Fibroblast of lung (primary cell): ENCODE measurements at places on chromosomes 6 and 20.

- H3K36me3 ChIP-seq = no peaks in the 10 kb centered on the region
- H3K27ac ChIP-seq = no peak overlapping the region
- H3K27me3 ChIP-seq = peaks cover 34% of the 10 kb centered on the region
- no peaks in the 10 kb centered on the region for H3K4me1 ChIP-seq
- no peak for DNase-seq
- no peak overlapping the region for H3K4me3 ChIP-seq
Measured at GRCh38 chr6:26613689-26614683, 17.2 kb downstream of the ABT1 start.

GRCh38 chr20:58832457-58832856 is 18.2 kb downstream of the GNAS-AS1 start:
- H3K27me3 ChIP-seq = no peaks in the 10 kb centered on the region
- no peak for DNase-seq
- H3K27ac ChIP-seq = no peak overlapping the region

GRCh38 chr6:32046450-32047083 is 8.4 kb downstream of the CYP21A2 start:
- H3K4me1 ChIP-seq = peaks cover 23% of the 10 kb centered on the region
- DNase-seq = peak; percentile 23
- H3K27ac ChIP-seq = peak overlapping the region; percentile 82
- no peaks in the 10 kb centered on the region for H3K27me3 ChIP-seq
- H3K36me3 ChIP-seq = peaks cover 1% of the 10 kb centered on the region

DNA sequence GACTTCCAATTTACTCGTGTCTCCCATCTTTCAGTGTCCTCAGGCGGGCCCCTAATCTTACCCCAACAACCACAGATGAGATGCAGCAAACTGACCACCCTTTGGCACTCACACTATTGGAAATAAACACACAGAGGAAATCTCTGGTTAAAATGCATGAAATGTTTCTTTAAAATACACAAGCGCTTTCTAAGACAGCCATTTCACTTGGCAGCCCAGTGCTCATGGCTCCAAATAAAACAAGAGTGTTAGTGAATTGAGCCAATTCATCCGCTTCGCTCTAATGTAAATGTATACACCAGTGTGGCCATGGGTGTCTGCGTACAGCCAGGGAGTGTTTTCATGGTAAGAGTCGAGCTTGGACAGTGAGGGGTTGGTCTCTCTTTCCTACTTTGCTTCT is 282.9 kb downstream of the CLIC5 start:
- no peaks in the 10 kb centered on the region for H3K36me3 ChIP-seq
- peak; percentile 40 for DNase-seq
- no peak overlapping the region for H3K4me3 ChIP-seq
- peaks cover 14% of the 10 kb centered on the region for H3K27me3 ChIP-seq

DNA sequence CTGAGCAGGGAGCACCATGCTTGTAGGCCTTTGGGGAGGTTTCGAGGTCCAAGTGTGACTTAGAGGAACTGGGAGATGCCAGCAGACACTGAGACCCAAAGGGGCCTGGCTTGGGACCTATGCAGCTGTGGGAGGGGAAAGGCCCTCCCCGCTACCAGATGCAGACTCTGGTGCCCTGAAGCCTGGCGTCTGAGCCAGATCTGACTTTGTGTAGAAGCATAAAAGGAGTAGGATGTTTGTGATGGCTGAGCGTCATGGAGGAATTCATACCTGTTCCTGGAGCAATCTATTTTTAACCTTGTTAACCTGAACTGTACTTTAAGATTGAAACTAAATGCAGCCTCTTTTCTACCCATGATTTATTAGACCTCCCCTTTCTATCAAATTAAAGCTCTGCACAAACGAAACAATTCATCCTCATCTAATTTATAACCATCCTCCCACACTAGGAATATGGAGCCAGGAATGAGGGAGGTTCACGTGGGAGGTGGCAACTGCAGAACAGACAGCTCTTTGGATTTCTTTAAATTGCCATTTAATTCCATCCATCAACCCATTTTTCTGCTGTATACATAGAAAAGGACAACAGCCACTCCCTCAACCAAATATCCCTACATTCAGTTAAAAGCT is 172.6 kb upstream of the AGPAT4 start:
- no peak for DNase-seq
- no peaks in the 10 kb centered on the region for H3K36me3 ChIP-seq
- H3K27me3 ChIP-seq = no peaks in the 10 kb centered on the region

GRCh38 chr6:57423468-57423867 is 106.0 kb downstream of the PRIM2 start:
- H3K27me3 ChIP-seq = no peaks in the 10 kb centered on the region
- no peak overlapping the region for H3K27ac ChIP-seq
- H3K36me3 ChIP-seq = no peaks in the 10 kb centered on the region
- no peak for DNase-seq

GRCh38 chr6:43310624-43311023 is 2.0 kb upstream of the CRIP3 start:
- H3K4me3 ChIP-seq = no peak overlapping the region
- no peak overlapping the region for H3K27ac ChIP-seq
- H3K36me3 ChIP-seq = no peaks in the 10 kb centered on the region
- H3K27me3 ChIP-seq = peaks cover 22% of the 10 kb centered on the region

- no peak overlapping the region for H3K27ac ChIP-seq
- no peak for DNase-seq
- no peaks in the 10 kb centered on the region for H3K27me3 ChIP-seq
- no peaks in the 10 kb centered on the region for H3K36me3 ChIP-seq
- H3K4me1 ChIP-seq = peaks cover 9% of the 10 kb centered on the region
Measured at GRCh38 chr6:148291876-148292275, 50.8 kb upstream of the SASH1 start.

DNA sequence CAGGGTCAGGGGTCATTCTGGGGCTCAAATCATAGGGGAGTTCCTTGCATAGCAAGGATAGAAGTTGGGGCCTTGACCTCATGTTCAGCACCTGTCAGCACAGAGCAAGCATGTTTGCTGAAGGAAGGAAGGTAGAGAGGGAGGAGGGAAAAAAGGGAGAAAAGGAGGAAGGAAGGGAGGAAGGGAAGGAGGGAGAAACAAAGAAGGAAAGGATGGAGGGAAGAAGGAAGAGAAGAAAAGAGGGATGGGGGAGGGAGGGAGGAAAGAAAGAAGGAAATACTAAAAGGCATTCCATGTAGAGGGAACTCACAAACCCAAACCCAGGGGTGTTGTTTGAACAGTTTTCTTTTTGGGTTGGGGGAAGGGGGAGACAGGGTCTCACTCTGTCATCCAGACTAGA is 80.1 kb downstream of the DLGAP4 start:
- no peaks in the 10 kb centered on the region for H3K27me3 ChIP-seq
- H3K36me3 ChIP-seq = no peaks in the 10 kb centered on the region
- H3K4me1 ChIP-seq = no peaks in the 10 kb centered on the region

- peaks cover 3% of the 10 kb centered on the region for H3K4me1 ChIP-seq
Measured at GRCh38 chr6:46011188-46012085, 4.2 kb downstream of the CLIC5 start.

DNA sequence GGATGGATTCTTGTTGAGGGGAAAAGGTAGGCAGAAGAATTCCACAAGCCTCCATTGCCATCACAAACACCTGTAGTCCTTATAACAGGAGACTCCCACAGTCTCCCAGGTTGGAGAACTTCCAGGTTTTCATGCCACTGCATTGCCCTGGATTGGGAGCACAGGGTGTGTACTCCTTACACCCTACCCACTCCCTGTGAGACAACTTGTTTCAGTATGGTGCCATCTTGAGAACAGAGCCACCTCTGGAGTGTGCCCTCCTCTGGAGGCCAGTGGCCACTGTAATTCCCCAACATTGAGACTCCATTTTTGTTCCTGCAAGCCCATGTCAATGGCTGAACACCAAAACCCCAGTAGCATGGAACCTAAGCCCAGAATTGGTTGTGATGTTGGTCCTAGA is 123.5 kb upstream of the LAMA2 start:
- H3K27ac ChIP-seq = no peak overlapping the region
- H3K4me1 ChIP-seq = no peaks in the 10 kb centered on the region
- no peak for DNase-seq
- no peak overlapping the region for H3K4me3 ChIP-seq
- no peaks in the 10 kb centered on the region for H3K36me3 ChIP-seq

DNA sequence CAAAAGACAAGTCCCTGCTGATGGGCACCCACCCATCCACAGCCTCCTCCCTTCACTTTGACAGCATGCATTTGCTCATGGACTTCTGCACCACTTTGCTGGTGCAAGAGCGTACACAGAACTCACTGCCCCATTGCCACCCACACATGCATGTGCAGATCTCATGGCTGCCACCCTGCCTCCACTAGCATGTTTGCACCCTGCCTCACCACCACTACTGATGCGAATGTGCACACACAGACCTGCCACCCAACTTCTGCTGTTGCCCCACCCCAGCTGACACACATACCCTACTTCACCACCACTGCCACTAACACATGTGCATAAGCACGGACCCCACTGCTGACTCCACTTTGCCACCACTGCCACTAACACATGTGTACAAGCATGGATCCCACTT is 64.9 kb upstream of the EYS start:
- DNase-seq = no peak
- no peak overlapping the region for H3K4me3 ChIP-seq
- H3K27me3 ChIP-seq = no peaks in the 10 kb centered on the region
- no peak overlapping the region for H3K27ac ChIP-seq
- H3K36me3 ChIP-seq = no peaks in the 10 kb centered on the region

GRCh38 chr6:134177753-134178160 is 125.3 kb upstream of the SLC2A12 start:
- H3K27me3 ChIP-seq = no peaks in the 10 kb centered on the region
- peaks cover 3% of the 10 kb centered on the region for H3K36me3 ChIP-seq
- peak overlapping the region; percentile 79 for H3K27ac ChIP-seq
- peak overlapping the region; percentile 29 for H3K4me3 ChIP-seq
- DNase-seq = peak; percentile 56

- DNase-seq = no peak
- H3K27ac ChIP-seq = no peak overlapping the region
- H3K4me3 ChIP-seq = no peak overlapping the region
- H3K27me3 ChIP-seq = no peaks in the 10 kb centered on the region
Measured at GRCh38 chr20:20687319-20687718, 25.1 kb downstream of the RALGAPA2 start.

DNA sequence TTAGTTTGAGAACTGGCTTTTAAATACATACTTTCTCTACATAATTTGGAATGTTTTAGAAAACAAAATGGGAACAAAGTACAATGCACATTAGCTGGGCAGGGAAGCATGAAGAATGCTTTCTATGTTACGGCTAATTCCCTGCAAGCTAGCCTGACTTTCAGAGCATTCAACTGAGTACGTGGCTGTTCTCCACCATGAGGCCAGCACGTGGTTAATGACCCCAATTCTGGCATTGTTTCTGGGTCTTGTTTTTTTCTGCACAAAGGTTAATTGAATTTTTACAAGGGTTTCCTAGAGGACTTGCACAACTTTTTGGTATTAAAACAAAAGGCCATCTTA is 208.6 kb upstream of the AGPAT4 start:
- H3K4me1 ChIP-seq = no peaks in the 10 kb centered on the region
- no peak overlapping the region for H3K4me3 ChIP-seq
- H3K27ac ChIP-seq = no peak overlapping the region
- no peak for DNase-seq
- H3K36me3 ChIP-seq = no peaks in the 10 kb centered on the region

- no peak for DNase-seq
- no peaks in the 10 kb centered on the region for H3K36me3 ChIP-seq
- no peaks in the 10 kb centered on the region for H3K4me1 ChIP-seq
- peaks cover 30% of the 10 kb centered on the region for H3K27me3 ChIP-seq
- no peak overlapping the region for H3K4me3 ChIP-seq
- H3K27ac ChIP-seq = no peak overlapping the region
Measured at GRCh38 chr20:32606790-32607189, 21.7 kb upstream of the NOL4L start.

DNA sequence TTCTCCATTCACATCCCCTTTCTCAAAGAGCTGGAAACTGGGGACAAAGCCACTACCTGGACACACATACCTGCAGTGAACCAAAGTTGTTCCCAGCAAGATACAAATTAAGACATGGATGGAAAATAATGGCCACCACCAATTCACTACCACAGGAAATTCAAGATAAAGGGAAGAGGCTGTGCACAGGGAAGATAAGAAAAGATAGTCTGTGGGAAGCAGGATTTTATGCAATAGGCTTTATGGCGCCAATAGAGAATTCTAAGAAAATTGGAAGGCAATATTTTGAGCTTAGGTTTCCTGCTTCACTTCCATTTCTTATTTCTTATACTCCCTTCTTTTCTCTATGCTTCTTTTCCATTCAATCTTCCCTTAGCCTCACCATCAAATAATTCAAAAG is 9.9 kb downstream of the GPX6 start:
- no peak for DNase-seq
- H3K4me1 ChIP-seq = no peaks in the 10 kb centered on the region
- H3K36me3 ChIP-seq = no peaks in the 10 kb centered on the region
- no peaks in the 10 kb centered on the region for H3K27me3 ChIP-seq
- H3K27ac ChIP-seq = no peak overlapping the region
- no peak overlapping the region for H3K4me3 ChIP-seq

DNA sequence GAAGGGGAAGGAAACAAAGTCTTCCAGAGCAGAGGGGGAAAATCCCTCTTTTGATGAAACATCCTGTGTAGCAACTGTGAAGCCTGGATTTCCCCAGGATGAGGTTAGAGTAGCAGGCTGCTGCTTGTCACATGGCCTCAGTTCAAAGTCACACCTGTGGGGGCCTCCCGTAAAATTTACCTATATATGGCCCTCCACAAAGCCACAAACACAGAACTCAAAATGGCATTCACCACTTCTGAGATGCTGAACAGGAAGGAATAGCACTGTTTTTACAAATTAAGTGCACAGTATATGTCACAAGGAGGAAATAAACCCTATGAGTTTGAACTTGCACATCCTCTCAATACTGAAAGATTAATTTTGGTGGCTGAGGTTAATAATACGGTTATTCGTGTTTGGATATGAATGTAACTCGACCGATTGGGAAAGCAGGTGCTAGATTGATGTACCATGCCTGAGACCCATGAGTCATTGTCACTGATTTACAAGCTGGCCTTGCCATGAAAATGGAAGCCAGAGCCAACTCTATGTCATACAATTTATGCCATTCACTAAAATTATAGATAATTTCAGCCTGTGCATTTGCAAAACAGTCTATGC is 70.6 kb downstream of the SGK1 start:
- H3K4me3 ChIP-seq = no peak overlapping the region
- H3K27ac ChIP-seq = no peak overlapping the region
- no peak for DNase-seq
- H3K27me3 ChIP-seq = no peaks in the 10 kb centered on the region
- H3K4me1 ChIP-seq = no peaks in the 10 kb centered on the region
- H3K36me3 ChIP-seq = no peaks in the 10 kb centered on the region

DNA sequence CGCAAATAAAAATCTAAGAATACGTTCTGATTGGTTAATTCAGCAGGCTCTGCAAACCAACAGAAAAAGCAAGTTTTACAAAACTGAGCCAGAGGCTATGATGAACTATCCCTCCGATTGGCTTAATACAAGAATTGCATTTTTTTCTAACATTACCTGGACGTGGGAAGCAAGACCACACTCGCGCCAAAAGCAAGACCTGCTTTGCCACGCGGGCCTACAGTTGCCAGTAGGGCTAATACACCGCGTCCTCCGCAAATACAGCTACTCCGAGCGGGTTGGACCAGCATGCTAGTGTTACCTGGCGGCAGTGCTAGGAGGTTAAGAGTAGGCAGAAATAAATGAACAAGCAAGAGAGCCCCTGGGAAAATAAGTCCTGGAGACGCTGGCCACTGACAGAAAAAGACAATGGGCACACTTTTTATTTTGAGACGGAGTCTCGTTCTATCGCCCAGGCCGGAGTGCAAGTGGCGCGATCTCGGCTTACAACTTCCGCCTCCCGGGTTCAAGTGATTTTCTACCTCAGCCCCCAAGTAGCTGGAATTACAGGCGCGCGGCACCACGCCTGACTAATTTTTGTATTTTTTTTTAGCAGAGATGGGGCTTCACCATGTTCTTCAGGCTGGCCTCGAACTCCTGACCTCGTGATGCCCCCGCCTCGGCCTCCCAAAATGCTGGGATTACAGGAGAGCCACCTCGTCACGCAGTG is 131.9 kb upstream of the BTN3A2 start:
- H3K4me1 ChIP-seq = no peaks in the 10 kb centered on the region
- peak; percentile 88 for DNase-seq
- H3K27ac ChIP-seq = peak overlapping the region; percentile 58
- H3K36me3 ChIP-seq = no peaks in the 10 kb centered on the region
